ENCODE measurements at places on chromosomes 11 and 22.

- peak; percentile 52 for DNase-seq
Observed at GRCh38 chr11:59754859-59755700, at the start of gene STX3. Gene STX3, plus strand, starts transcription at chr11:59755376. Its CDS starts 230 bp downstream, at chr11:59755606.

- DNase-seq = no peak
Observed at GRCh38 chr11:18791969-18792628, 501 bp upstream of the PTPN5 start.

GRCh38 chr11:124801014-124801413 is 808 bp upstream of the MSANTD2 start:
- DNase-seq = no peak

DNA sequence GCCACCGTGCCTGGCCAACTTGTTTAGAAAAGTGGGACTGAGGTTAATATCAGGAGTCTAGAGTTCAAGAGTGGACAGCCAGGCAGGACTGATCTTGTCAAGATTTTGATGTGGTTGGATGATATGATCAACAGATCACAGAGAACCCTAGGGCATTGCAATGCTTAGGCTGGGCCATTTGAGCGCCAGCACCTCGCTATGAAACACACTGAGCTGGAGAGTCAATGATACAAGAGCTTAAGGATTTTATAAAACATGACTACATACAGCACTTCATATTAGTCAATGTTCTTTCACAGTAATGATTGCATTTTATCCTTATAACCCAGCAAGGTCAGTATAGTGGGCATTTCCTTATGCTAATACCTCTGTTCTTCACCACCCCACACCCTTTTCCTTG is 15.4 kb upstream of the PEX26 start:
- no peak for DNase-seq

DNA sequence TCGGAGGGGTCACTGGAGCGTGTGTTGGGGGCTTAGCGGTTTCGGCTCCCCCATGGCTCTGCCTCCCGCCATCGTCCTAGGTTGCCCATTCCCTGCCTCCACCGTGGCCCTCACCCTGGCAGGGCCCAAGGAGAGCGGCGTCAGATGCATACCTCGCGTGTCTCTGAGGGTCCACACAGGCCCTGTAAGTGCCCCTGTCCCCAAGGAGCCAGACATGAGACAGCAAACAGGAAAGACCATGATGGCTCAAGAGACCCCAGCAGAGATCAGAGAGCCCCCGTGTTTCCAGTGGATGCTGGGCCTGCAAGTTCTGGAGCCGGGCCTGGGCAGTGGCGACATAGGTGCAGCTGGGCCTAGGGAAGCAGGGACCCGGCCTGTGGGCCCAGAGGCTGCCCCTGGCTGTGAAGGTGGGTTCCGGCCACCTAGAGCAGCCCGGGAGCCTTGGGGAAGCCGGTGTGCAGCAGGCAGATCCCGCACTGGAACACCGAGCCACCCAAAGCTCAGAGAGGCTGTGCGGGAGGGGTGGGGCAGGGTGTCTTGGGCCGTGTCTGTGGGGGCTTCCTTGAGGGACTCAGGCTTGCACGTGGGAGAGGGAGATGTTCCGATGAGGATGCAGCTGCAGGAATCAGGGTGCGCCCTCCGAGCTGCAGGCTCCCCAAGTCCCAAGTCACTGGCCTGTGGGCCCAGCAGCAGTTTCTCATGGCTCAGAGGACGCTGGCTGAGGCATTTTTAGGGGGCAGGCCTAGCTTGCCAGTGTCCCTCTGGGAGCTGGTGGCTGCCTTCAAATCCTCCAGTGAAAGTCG is 126.4 kb downstream of the KCNQ1OT1 start:
- no peak for DNase-seq

GRCh38 chr11:9081153-9081552 is 10.2 kb downstream of the SCUBE2 start:
- no peak for DNase-seq

DNA sequence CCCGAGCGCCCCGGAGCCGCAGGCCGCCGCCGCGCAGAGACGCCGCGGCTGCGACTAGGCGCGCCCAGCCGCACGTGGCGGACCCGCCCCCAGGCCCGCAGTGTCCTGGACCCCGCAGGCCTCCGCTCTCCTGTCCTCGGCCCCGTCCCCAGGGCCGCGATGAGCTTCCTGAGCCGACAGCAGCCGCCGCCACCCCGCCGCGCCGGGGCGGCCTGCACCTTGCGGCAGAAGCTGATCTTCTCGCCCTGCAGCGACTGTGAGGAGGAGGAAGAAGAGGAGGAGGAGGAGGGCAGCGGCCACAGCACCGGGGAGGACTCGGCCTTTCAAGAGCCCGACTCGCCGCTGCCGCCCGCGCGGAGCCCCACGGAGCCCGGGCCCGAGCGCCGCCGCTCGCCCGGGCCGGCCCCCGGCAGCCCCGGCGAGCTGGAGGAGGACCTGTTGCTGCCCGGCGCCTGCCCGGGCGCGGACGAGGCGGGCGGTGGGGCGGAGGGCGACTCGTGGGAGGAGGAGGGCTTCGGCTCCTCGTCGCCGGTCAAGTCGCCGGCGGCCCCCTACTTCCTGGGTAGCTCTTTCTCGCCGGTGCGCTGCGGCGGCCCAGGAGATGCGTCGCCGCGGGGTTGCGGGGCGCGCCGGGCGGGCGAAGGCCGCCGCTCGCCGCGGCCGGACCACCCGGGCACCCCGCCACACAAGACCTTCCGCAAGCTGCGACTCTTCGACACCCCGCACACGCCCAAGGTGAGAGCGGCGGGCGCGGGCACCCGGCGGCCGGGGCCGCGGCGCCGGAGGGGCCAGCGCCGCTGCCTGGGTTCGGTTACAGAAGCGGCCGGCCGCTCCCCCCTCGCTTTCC is 528 bp downstream of the WEE1 start:
- peak; percentile 32 for DNase-seq

DNA sequence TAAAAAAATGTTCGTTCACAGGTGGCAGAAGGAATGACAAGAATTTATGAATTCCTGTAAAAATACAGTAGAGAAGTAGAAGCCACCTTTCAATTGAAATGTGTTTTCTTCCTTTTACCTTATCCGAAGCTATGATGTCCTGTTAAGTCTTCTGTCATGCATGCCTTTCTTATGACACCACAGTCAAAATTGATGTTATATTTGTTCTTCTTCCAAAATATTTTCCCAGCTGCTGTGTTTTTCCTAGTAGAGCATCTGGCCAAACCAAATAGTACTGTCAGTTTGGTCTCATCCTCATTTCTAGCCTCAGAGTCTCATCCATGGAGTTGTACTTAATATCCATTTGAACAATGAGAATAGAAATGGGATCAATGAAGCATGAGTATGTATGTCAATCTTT is 206.1 kb downstream of the PGR start:
- no peak for DNase-seq

DNA sequence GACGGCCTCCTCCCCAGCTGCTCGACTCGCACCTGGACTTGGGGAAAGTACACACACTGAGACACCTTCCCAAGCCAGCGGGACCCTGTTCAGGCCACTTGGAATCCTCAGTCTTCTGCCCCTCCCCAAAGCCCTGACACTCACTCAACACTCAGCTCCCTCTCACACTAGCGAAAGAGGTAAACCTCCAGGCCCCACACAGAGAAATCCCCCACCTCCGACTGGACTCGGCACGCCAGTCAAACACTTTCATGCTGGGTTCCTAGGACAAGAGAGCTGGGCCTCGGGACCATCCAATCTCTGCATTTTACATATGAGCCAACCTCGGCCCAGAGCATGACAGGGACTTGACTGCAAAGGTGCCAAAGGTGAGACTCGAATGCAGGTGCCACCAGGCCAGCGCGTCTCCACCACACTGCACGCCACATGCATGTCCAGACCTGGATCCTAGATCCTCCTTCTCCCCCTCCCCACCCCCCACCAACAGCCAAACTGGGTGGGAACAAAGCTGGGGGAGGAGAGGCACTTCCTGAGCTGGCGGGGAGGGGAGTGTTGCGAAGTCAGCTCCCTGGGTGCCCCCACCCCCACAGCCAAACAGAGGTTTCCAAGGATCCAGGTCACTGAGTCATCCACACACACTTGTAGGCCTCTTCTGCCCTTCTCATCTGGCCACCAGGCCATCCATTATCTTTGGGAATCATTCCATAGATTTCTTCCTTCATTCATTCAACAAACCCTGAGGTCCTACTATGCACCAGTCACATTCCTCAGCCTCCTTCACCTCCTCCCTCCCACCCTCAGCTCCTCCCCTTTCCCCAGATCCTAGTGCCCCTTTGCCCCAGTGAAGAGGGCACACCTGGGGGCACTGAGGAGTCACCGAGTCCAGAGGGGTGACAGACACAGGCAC is 10.7 kb upstream of the CD5 start:
- no peak for DNase-seq

DNA sequence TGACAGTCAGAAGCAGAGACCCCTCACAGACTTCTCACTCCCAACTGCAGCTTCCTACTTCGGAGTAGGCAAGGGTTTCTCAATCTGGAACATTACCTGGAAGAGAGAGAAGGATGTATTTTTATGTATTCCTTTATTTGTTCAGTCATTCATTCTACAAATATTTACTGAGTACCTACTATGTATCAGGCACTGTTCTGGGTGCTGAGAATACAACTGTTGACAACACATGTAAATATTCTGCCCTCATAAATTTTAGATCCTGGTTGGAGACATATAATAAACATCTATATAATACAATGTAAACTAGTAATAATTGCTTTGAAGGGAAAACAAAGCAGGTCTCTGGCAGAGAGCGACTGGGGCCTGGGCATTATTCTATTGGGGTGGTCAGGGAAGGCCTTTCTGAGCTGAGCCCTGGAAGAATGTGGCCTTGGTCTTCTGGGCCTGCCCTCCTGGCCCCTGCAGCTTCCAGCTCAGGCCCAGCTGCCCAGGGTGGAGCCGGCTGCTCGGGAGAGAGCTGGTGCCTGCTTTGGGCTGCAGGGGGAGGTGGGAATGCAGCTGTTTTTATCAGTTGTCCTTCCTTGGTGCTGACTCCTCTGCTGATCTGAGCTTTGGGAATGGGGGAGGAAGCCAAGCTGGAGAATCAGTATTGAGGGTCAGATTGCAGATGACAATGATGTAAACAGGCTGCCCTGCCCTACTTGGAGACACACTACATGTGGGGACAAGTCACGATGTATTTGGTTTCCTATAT is 46.8 kb downstream of the PKNOX2 start:
- DNase-seq = no peak

GRCh38 chr22:46631113-46631512 is 10.9 kb downstream of the GRAMD4 start:
- DNase-seq = no peak

DNA sequence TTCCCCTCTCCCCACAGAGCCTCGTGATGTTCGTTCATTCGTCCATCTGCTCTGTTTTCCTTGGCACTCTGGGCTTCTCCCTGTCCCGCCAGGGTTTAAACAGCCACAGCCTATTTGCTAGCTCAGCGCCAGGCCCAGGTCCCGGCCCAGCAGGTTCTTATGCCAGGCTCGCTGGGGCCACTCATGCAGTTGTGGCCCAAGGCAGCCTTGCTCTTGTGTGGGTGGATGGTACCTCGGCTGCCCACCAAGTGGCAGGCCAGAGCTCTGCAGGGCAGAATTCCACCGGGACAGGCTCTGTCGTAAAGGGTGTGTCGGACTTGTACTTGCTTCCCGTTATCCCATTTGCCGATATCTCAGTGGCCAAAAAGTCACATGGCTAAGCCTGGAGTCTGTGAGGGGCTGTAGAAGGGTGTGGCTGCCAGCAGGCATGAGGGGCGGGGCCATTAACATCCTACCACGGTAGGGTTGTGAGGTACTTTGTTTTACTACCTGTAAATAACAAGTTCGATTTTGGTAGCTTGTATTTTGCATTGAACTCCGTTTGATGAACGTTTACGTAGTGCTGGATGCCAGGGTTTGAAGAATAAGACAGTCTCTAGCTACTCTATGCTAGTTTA is 7.9 kb downstream of the FAM118A start:
- DNase-seq = peak; percentile 38

DNA sequence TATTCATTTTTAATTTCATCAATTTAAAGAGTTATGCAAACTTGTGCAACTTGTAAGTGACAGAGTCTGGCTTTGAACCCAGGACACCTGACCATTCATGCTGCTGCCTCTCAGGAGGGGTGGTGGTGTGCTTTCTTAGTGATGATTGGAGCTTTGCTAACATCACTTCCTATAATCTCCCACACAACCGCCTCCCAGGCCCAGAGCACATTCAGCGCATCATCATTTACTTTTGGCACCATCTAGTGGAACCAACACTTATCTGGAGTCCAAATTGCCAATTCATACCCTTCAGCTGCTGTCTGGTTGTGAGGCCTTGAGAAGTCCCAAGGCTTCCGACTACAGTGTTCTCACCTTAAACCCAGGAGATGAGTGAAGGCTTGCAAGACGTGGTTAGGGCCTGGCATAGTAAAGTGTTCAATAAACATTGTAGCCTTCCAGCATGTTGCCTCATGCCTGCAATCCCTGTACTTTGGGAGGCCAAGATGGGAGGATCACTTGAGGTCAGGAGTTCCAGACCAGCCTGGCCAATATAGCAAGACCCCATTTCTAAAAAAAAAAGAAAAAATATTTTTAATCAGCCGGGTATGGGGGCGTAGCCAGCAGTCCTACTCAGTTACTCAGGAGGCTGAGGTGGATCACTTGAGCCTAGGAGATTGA is 1.1 kb upstream of the TTLL1 start:
- DNase-seq = no peak

DNA sequence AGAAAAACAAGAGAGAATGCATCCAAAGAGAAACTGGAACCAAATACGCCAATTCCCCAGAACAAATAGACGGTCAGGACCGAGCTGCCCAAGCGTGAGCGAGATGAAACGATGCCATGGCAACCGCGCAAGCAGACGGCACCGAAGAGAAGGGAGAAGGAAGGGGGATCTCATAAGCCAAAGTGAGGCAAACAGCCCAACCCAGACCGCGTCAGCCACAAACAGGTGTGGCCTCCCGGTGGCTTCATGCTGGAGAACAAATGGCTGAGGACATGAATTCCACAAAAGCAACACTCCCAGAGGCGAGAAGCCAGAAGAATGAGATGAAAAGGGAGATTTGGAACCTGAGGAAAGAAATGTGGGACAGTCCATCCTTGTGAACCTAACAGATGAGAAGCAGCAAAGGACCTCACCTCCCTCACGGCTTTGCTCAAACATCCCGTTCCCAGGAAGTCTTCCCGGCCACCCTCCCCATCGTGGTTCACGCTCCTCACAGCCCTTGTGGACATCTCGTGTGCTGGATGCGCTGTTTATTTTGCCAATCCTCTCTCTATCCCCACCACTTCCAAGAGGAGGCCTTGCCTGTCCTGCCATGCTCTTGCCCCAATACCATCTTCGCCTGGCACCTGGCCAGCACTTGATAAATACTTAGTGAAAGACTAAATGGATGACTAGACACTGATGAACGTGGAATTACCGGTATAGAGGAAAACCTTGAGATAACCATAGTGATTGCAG is 89.1 kb upstream of the RTL6 start:
- DNase-seq = no peak

DNA sequence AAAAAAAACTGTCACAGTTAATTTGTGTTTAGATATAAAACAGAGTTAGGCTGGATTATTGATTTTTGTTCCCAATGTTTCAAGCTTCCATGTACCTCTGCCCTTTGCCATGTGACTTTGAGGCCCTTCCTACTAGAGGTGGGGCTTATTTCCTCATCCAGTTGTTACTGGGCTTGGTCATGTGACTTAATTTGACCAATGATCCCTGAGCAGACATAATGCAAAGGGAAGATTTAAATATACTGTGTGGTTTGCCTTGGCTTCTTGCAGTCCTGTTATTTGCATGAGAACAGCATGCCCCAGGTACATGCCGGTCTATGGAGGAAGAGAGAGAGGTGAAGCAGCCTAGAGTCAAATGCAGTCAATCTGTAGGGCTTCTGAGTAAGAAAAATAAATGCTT is 347.0 kb downstream of the MIAT start:
- DNase-seq = no peak

All from T-cell (primary cell).